ENCODE measurements at places on chromosomes 1 and 21. TPM values are rescaled to one million over a fixed set of nuclear protein-coding genes. Genes with fewer than 3 reads are reported as not detected.

The DCDC2B gene
- not detected for total RNA-seq

The GPR153 gene
- total RNA-seq: 0.78 TPM

DNA sequence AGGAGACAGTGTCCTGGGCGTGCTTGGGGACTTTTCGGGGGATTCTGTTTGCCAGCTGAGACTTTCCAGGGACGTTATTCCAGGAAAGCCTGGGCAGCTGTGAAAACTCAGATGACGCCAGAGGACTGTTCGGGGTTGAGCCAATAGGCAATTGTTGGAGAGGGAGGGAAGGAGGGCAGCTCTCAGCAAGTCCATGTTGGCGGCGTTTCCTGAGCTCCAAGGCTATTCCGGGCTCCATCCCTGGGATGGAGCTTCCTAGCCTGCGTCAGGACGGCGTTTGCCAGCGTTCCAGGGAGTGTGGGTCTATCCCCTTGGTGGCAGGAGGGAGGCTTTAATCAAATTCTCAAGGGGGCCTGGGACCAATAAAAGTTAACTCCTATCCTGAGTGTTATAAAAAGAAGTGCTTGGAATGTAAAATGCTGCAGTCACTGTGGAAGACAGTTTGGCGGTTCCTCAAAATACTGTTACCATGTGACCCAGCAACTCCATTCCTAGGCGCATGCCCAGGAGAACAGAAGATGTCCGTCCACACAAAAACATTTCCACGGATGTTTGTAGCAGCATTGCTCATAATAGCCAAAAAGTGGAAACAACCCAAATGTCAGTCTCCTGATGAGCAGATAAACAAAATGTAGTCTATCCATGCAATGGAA lies 15.2 kb downstream of the SLC27A3 start:
- H3K27me3 ChIP-seq: no peaks in the 10 kb centered on the region
- no peak overlapping the region for H3K4me3 ChIP-seq
- peaks cover 4% of the 10 kb centered on the region for H3K4me1 ChIP-seq
- no peaks in the 10 kb centered on the region for H3K36me3 ChIP-seq

The ARHGEF16 gene
- 23.7 TPM for total RNA-seq

All from thyroid gland (tissue), 4 donors.